HS-5 (cell line): ENCODE measurements at places on chromosomes 11 and 22.

DNA sequence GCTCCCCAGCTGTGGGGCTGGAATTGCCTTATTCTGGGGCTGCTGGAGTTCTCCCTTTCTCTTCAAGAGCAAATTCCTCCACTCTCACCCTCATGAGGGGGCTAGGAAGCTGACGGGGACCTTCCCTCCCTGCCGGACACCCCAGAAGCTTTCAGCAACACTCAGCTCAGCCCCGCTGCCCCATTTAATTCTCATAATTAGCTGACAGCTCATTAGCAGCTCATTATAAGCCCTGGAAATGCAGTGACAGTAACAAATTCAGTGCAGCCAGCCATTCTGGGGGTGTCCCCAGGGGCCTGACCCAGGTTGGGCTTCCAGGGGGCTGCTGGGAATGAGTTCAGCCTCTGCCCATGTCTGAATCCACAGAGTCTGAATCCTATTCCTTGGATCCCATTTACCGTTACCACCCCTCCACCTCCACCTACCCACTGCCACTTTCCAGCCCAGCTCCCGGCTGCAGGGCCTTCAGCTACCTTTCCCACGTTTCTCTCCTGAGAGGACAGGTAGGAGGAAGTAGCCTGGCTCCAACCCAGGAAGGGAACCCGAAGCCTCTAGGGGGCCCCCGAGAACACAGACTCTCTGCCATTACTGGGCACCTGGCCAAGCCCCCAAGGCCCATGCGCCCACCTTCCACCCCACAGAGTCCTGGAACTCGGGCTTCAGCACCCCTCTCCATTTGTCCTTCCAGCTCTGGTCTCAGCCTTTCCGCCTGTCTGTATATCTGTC is 101.7 kb upstream of the LMO1 start:
- no peak for DNase-seq

GRCh38 chr11:112884012-112884767 is 77.0 kb upstream of the NCAM1 start:
- DNase-seq: peak; percentile 11

GRCh38 chr11:96015906-96016565 is 92.1 kb upstream of the MTMR2 start:
- no peak for DNase-seq

DNA sequence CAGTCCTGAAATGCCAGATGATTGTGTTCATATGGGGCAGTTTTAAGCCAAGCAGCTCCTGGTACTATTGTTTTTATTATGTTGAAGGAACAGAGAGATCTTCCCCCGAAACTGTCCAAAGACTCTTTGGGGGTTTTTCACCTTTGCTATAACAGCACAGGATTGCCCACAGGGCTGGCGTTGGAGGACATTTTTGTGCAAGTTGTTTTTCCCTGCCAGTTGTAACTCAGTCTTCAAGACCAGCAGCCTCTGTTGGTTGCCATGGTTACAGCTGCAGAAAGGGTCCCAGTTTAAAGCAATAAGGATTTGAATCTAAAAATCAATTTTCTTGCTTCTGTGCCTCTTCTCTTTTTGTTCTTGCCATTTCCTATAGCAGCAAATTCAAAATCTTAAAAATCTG is 45.4 kb upstream of the YWHAH start:
- DNase-seq: no peak

GRCh38 chr22:36425977-36426523 is 38.3 kb upstream of the MYH9 start:
- DNase-seq: no peak

- DNase-seq: no peak
Observed at GRCh38 chr11:86629045-86629706, 43.2 kb downstream of the ME3 start.

- DNase-seq: no peak
Observed at GRCh38 chr11:2887515-2888195, 2.1 kb upstream of the CDKN1C start.

DNA sequence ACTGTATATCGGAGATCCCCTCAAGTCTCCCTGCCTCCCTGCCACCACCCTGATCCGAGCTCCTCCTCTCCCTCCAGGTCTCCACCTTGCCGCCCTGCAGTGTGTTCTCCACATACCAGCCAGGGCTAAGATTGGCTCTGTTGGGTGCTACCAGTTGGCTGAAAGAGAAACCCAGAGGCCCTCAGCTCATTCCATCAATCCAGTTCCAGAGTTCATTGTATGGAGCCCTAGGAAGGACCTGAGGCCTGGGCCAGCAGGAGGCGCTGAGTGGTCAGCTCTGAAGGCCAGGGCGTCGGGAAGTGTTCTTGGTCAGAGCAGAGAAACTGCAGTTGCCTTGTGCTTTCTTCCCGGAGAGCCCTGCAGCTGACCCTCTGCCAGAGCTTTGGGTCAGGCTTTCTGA is 2.2 kb upstream of the TOP3B start:
- no peak for DNase-seq

GRCh38 chr11:126384449-126385070 is 29.1 kb downstream of the ST3GAL4 start:
- DNase-seq: no peak

GRCh38 chr11:59394186-59394585 is 32.0 kb downstream of the OR5A2 start:
- no peak for DNase-seq
